ENCODE measurements at places on chromosomes 6 and 20. TPM values are rescaled to one million over a fixed set of nuclear protein-coding genes. Genes with fewer than 3 reads are reported as not detected.

Gene ORC3
- total RNA-seq: 20.0 TPM

Gene SLC44A4
- not detected for total RNA-seq

- no peak overlapping the region for H3K27ac ChIP-seq
- no peak for DNase-seq
- no peaks in the 10 kb centered on the region for H3K27me3 ChIP-seq
- no peaks in the 10 kb centered on the region for H3K36me3 ChIP-seq
Measured at GRCh38 chr6:2351807-2352431, 106.5 kb upstream of the GMDS start.

DNA sequence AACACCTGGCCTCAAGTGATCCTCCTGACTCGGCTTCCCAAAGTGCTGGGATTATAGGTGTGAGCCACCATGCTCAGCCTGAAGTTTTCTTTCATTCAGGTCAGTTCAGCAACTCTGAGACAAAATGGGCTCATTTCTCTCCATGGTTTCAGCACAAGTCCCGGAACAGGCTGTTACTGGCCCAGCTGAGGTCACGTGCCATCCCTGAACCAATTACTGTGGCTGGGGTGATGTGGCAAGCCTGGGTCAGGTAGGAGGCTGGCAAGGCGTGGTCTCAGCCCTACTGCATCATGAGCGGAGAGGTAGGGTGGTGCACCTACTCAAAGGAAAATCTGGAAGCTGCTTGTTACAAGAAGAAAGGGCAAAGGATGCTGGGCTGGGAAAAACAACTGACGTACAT is 326.4 kb downstream of the KIF16B start:
- H3K4me1 ChIP-seq: no peaks in the 10 kb centered on the region
- no peak overlapping the region for H3K27ac ChIP-seq
- H3K4me3 ChIP-seq: no peak overlapping the region
- DNase-seq: no peak

DNA sequence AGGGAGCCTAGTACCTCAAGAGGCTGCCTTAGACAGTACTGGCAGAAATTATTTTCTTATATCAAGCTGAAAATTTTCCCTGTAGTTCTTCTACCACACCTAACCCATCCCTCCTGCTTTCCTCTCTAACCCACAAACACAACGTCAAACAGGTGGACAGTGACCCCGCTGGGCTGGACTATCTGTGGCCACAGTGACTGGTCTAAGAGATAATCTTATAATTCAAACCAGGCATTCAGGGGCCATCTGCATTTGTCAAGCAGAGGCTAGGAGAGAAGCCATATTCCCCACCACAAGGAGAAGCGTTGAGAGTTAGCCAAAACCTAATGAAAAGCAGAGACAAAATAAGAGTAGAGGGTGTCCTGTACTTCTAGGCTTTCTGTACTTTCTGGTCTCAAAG is 8.2 kb downstream of the HDDC2 start:
- DNase-seq: no peak
- no peak overlapping the region for H3K27ac ChIP-seq
- H3K27me3 ChIP-seq: no peaks in the 10 kb centered on the region

- DNase-seq: peak; percentile 73
- H3K27ac ChIP-seq: no peak overlapping the region
- H3K36me3 ChIP-seq: no peaks in the 10 kb centered on the region
- H3K4me3 ChIP-seq: no peak overlapping the region
Measured at GRCh38 chr6:41066867-41067304, 5.3 kb downstream of the OARD1 start.

DNA sequence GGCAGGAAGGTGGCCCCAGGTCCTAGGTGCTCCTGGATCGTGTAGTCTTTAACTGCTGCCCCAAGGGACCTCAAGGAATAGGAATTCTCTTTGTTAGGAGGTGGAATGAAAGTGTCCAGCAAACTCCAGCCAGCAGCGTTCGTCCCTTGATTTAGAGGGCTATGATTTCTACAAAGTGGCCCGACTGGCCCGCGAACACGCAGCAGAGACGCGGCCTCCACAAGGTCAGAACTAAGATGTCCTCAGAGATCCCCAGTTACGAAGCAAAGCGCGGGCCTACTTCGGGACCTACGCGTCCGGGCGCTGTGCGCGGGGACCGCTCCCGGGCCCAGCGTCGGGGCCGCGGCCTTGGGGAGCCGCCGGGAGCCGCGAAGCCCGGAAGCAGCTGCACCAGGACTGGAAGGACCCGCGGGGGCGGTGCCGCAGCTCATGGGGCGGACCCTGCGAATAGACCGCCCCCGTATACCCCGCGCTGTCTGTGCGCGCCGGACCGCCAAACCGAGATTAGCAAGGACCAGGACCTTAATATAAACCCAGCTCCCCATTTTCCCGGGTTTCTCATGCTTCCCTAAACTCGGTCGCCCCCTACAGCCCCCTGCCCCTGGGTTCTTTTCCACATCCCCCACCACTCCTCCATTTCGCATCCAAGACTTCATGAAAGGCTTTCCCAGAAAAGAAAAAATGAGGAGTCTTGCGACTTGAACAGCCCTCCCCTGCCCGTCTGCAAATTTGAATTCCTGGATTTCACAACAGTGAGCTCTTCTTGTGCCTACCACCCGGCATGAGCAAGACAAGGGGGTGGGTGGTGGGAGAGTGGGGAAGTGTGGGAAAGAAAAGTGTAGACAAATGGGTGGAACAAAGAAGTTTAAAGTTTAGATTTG is at the start of gene C6orf47:
C6orf47 (minus strand) TSS at position 398 of the 881 bp plus-strand sequence. CDS start 831 bp downstream, outside the sequence.
- H3K27me3 ChIP-seq: no peaks in the 10 kb centered on the region
- H3K36me3 ChIP-seq: peaks cover 40% of the 10 kb centered on the region
- H3K4me3 ChIP-seq: peak within 1 kb of the TSS; percentile 78
- peak within 1 kb of the TSS; percentile 93 for H3K27ac ChIP-seq

- H3K4me3 ChIP-seq: no peak overlapping the region
- H3K4me1 ChIP-seq: no peaks in the 10 kb centered on the region
- H3K36me3 ChIP-seq: no peaks in the 10 kb centered on the region
- DNase-seq: no peak
- no peaks in the 10 kb centered on the region for H3K27me3 ChIP-seq
Measured at GRCh38 chr6:144853603-144854002, 568.5 kb downstream of the UTRN start.
